A673 (cell line): ENCODE measurements at places on chromosomes 4 and X. TPM values are rescaled to one million over a fixed set of nuclear protein-coding genes. Genes with fewer than 3 reads are reported as not detected.
A peak's percentile ranks its signal among the peaks of the same experiment; 100 is the strongest.

DNA sequence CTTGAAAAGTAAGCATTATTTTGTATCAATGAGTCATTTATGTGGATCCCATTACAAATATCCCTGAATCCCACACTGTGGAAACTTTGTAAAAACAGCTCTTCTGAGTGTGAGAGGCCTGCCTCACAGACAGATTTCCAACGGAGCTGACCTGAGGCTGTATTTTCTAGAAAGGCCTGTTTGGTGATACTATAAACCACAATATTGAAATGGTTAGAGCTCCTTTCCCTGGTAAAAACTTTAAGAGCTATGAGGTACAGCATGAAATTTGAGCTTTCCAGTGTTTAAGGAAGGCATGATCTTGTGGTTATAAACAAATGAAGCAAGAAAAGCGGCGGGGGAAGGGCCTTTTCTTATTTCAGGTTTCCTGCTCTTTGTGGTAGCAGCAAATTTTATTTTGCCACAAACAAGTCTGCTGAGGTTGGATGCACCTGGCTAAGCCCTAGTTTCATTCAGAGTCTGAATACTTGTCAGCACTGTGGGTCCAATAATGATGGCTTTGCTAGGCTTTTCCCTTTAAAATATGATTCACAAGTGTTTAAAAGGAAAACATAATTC lies 86.8 kb upstream of the ETNPPL start:
- H3K27ac ChIP-seq, result no peak overlapping the region
- H3K36me3 ChIP-seq, result no peaks in the 10 kb centered on the region
- no peaks in the 10 kb centered on the region for H3K4me1 ChIP-seq
- H3K27me3 ChIP-seq, result no peaks in the 10 kb centered on the region
- no peak overlapping the region for H3K4me3 ChIP-seq
- DNase-seq, result no peak

DNA sequence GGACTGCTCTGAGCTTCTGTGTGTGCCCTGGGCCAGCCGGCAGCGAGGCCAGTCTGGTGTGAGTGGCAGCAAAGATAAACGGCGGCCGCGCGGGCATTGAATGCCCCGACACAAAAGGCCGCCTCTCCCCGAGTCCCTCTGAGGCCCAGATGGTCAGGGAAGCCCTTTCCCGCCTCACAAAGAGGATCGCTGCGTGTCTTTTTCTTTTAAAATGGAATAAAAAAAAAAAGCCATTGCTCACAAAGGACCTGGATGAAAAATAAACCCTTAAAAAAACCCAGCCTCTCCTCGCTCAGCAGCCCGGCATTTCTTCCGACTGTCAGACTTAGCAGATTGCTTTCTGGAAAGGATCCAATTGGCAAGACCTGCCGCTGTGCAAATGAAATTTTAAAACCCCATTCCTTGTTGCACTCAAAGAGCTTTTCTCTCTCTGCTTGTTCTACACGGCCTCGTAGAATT lies 578.7 kb downstream of the BCOR start:
- H3K4me3 ChIP-seq, result no peak overlapping the region
- DNase-seq, result peak; percentile 46
- no peaks in the 10 kb centered on the region for H3K27me3 ChIP-seq
- no peak overlapping the region for H3K27ac ChIP-seq

DNA sequence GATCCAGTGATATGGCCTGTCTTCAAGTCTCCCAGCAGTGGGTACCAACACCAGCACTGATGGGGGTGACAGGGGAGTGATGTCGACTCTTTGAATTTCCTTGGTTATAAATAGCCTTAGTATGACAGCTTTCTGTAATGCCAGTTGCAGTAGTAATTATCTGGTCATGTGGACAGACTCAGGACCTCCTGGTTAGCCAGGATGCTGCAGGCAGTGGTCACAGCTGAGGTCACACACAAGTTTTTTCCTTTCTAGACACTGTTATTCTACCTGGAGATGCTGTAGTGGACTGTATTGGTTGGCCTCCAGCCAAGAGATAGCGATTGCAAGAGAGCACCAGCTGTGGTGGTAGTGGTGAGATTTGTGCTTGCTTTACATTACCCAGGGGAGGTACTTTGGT lies 63.6 kb downstream of the UPRT start:
- no peaks in the 10 kb centered on the region for H3K27me3 ChIP-seq
- H3K27ac ChIP-seq, result no peak overlapping the region
- no peak overlapping the region for H3K4me3 ChIP-seq
- no peaks in the 10 kb centered on the region for H3K4me1 ChIP-seq
- no peaks in the 10 kb centered on the region for H3K36me3 ChIP-seq
- DNase-seq, result no peak

DNA sequence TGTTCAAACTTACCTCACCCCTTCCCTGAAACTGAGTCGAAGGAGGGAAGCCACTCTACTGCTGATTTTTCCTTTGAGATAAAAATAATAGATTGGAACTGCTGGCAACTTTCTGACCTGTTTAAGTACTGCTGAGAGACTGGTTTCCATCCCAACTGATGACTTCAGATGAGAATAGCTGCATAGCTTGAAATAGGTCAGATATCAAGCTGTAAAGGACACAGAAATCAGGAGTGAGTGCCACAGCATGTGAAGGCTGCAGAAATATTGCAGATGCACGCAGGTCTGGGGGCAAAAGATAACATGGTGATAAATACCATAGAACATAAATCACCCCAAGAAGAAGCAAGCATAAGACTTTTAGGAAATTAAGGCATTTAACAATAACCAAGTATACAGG lies 923.2 kb downstream of the SH3BGRL start:
- H3K27ac ChIP-seq, result no peak overlapping the region
- no peaks in the 10 kb centered on the region for H3K36me3 ChIP-seq
- H3K4me3 ChIP-seq, result no peak overlapping the region
- DNase-seq, result no peak
- no peaks in the 10 kb centered on the region for H3K4me1 ChIP-seq

DNA sequence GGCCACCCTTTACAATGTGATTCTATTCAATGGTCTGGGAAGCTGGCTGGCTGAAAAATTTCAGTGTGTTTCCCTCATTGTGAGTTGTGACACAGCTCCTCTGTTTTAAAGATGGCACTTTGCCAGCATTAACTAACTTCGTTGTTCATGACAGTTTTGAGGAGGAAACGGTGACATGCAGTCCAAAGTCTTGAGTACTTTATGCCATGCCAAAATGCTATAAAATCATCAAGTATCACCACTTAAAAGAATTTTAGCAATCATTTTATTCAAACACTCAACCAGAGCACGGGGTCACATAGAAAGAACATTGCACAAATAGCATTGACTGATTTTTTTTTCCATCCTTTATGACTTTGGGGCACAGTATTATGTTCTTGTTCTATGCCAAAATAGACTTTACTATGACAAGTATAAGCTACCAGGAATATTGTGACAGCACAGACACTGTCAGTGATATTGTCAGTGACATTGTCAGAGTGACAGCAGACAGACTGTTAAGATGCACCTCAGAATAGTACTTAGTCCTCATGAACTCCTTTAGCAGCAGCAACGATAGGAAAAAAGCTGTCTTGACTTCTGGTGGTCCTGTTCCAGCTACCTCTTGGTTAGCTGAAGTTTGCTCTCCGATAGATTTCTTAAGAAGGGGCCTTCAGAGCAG lies 46.7 kb downstream of the CXCL13 start:
- H3K4me1 ChIP-seq, result no peaks in the 10 kb centered on the region
- H3K27me3 ChIP-seq, result no peaks in the 10 kb centered on the region
- no peaks in the 10 kb centered on the region for H3K36me3 ChIP-seq
- H3K27ac ChIP-seq, result no peak overlapping the region
- no peak overlapping the region for H3K4me3 ChIP-seq
- peak; percentile 0 for DNase-seq

DNA sequence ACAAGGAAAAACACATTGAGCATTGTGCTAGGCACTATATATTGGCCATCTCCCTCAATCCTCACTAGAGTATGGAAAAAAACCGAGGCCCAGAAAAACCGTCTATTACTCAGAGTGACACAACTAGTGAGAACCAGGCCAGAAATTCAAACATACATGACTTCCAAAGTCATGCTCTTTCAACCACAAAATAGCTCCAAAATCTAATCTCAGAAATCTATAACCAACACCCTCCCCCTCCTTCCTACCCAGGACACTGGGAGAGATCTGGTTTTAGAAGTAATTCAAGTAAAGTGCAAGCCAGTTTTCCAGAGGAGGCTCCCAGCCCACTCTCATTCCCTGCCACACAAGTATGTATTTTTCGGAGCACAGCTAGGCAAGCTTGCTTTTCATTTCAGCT lies 7.6 kb downstream of the HS3ST1 start:
- no peaks in the 10 kb centered on the region for H3K4me1 ChIP-seq
- H3K27me3 ChIP-seq, result no peaks in the 10 kb centered on the region
- no peak for DNase-seq
- H3K4me3 ChIP-seq, result no peak overlapping the region
- no peak overlapping the region for H3K27ac ChIP-seq

- DNase-seq, result peak; percentile 52
- no peaks in the 10 kb centered on the region for H3K27me3 ChIP-seq
- H3K36me3 ChIP-seq, result no peaks in the 10 kb centered on the region
- H3K4me1 ChIP-seq, result no peaks in the 10 kb centered on the region
- no peak overlapping the region for H3K4me3 ChIP-seq
Measured at GRCh38 chr4:21765810-21766407, 182.7 kb downstream of the KCNIP4 start.

DNA sequence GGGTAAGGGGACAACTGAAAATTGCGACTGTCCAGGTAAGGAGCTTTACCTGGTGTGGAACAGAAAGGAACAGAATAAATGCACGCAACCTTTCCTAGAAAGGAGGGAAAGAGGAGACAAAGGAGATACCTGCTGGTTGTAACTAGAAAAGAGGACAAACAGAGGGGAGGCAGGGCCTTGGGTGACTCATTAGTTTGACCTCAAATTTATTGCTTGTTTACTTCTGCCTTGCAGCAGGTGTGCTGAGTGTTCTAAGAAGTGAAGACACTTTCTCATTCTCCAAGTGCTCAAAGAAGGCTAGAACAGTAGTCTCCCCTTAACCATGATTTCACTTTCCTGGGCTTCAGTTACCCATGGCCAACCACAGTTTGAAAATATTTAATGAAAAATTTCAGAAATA lies 123.1 kb upstream of the BOD1L1 start:
- no peaks in the 10 kb centered on the region for H3K4me1 ChIP-seq
- H3K36me3 ChIP-seq, result no peaks in the 10 kb centered on the region
- H3K4me3 ChIP-seq, result no peak overlapping the region
- no peaks in the 10 kb centered on the region for H3K27me3 ChIP-seq

- no peaks in the 10 kb centered on the region for H3K4me1 ChIP-seq
- no peak for DNase-seq
- H3K27ac ChIP-seq, result no peak overlapping the region
Measured at GRCh38 chr4:75886104-75886503, 16.1 kb downstream of the PPEF2 start.

LRAT gene
- total RNA-seq, result 1.1 and 1.7 TPM in 2 replicates

CAMK2D gene
- total RNA-seq, result 34.7 and 35.8 TPM in 2 replicates

DNAAF6 gene
- total RNA-seq, result not detected in 2 replicates

FAM149A gene
- total RNA-seq, result 0.90 and 2.4 TPM in 2 replicates

FGD1 gene
- total RNA-seq, result 21.5 and 27.1 TPM in 2 replicates

F8A2 gene
- not detected in 2 replicates for total RNA-seq
